ENCODE measurements at places on chromosomes 2 and 18.

DNA sequence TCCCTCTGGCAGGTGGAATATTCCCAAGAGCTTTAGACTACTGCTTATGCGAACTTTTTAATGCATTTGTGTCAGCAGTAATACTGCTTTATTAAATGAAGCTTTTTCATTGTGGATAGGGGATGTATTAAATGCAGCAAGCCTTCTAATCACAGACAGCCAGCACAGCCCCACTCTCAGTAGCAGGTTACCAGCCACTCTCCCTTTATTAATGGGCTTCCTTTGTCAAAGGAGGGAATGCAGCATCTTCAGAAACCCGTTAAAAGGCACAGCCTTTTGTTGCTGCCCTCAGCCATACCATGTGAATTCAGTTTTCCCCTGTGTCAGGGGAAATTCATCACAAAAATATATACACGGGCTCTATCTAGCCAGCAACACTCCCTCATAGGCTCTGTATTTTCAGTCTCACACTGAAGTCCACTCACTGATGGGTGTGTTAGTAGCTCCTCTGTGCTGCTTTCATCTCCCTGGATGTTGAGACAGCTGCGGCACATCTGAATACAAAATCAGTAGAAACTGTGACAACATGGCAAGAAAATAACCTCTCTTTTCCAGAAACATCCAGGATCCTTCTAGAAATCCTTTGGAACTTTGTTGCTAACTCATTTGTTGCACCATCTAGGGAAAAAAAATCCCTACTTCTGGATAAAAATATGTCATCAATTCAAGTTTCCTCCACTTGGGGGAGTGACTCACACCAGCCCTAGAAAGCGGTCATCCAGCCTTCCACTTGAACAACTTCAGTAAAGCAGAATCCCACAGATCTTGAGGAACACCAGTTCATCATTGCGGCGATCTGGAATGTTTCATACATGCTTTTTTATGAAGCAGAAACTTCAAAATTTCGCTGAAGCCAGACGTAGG is 48.4 kb downstream of the LRRTM1 start:
- DNase-seq = no peak

GRCh38 chr2:234690569-234691213 is 193.8 kb upstream of the ARL4C start:
- no peak for DNase-seq

- DNase-seq = no peak
Observed at GRCh38 chr2:28047681-28048080, 157.2 kb downstream of the BABAM2 start.

DNA sequence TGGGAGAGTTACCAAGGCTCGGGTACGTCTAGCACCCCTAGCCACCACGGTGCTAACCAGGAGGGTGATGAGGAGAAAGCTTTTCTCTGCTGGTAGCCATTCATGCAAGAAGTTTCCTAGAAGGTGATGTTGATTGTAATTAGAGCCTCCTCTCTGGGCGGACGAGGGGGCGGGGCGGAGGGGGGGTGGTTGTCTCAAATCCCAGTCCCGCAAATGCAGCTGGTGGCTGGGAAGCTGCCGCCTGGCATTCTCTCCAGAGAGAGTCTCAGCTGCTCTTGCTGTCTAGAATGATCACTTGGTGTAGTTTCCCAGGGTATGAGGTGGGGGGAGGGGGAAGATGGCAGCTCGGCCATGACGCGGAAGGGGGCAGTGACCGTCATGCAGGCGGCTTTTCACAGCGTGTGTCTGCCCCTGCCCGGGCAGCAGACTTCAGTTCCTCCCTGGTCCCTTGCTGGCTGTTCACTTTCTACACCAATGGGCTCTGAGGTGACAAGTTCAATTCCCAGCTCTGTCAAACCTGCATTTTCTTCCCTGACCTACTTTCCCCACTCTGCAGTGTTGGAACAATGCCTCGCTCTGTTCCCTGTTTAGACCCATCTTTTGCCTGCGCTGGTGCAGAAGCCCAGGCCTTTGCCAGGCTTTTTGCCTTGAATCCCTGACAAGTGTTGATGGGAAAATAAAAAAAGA is 61.5 kb upstream of the KLF7 start:
- no peak for DNase-seq

DNA sequence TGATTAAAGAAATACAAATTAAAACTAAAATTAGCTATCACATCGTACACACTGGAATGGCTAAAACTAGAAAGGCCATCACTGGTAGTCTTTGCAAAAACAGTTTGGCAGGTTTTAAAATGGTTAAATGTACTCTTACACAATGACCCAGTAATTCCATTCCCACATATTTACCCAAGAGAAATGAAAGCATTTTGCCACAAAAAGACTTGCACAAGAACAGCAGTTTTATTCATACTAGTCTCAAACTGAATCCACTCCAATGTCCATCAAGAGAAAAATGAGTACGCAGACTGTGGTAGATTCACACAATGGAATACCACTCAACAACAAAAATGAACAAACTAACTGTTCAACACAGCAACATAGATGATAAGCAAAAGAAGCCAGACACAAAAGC is 29.1 kb downstream of the SP140L start:
- DNase-seq = no peak

All from activated CD4-positive, alpha-beta T cell treated with anti-CD3 and anti-CD28 coated beads, Interleukin-2, amount 50 U/mL, for 1 hour (primary cell).